ENCODE measurements at places on chromosomes 7 and 10.

DNA sequence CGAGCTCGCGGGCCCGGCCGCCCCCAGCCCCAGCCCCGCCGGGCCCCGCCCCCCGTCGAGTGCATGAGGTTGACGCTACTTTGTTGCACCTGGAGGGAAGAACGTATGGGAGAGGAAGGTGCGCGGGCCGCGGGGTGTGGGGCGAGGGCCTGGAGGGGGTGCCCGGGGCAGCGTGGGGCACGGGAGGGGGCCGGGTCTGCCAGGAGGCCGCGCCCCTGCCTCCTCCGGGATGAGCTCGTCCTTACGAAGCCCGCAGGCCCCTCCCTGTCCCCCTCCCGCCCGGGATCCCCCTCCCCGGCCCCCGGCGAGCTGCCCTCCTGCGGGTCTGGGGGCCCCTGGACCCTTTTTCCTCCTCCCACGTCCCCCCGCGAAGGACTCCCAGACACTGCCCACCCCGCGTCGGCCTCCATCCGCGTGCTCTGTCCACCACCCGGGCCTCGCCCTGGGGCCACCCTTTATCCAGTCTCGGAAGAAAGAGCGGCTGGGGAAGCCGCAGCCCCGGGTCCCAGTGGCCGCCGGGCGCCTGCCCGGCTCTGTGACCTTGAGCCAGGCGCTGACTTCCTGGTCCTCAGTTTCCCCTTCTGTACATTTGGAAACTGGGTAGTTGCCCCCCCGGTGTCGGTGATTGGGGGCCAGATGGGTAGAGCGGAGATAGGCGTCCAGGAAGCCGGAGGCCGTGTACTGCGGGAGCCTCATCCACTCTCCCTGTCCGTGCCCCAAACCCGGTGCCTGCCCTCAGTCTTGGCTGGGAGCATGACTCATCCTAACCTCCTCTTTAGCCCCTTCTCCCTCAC is 521 bp downstream of the LIMK1 start:
- peak; percentile 72 for DNase-seq

DNA sequence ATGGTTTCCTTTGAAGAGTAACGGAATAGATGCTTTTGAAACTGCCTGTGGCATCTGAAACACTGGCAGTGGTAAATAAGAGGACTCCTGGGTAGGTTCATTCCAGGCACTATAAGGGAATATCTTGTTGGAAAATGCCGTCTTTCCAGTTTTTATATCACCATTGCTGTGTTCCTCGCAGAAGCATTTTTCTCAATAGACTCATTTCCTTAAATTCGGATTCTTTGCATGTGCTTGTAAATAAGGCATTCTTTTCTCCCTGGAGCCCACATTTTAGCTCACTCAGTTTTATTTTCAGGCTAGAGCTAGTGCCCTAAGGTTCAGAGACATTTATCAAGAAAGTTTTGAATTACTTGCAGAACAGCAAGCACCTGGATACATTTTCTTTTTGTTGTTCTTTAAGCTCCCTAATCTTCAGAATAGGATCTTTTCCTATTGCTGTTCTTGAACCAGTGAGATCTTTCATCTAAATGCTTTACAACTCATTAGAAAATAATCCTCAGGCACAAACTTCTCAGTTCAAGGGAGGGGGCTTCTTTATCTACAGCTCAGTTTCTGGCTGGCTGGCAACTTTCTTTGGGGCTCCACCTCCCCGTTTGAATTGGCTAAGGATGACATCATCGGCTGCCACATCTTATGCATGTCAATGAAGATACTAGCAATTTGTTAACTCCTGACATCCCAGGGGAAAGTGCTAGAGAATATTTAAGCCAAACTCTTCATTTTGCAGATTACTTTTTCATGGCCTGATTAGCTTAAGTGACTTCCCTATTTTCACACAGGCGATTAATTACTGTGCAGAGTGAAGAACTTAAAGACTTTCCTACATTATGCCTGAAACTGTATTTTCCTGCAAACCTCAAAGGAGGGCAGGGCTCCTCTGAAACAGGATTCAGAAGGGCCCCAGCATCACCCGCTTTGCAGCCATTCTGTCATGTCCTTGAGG is 133.7 kb upstream of the RSU1 start:
- DNase-seq: no peak

DNA sequence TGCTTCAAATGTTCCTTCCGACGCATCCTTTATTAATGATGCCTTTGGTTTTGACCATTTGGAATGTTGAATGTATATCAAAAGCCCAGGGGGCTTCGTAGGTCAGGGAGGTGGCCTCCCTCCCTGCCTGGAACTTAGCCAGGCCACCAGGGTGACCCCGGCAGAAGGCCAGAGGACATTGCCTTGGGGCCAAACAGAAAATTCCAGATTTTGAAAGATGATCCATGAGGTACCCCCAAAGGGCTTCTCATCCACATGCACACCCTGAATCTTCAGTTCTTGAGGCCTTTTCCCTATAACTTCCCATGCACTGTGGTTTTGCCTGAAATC is 171.7 kb downstream of the ADAM12 start:
- no peak for DNase-seq

DNA sequence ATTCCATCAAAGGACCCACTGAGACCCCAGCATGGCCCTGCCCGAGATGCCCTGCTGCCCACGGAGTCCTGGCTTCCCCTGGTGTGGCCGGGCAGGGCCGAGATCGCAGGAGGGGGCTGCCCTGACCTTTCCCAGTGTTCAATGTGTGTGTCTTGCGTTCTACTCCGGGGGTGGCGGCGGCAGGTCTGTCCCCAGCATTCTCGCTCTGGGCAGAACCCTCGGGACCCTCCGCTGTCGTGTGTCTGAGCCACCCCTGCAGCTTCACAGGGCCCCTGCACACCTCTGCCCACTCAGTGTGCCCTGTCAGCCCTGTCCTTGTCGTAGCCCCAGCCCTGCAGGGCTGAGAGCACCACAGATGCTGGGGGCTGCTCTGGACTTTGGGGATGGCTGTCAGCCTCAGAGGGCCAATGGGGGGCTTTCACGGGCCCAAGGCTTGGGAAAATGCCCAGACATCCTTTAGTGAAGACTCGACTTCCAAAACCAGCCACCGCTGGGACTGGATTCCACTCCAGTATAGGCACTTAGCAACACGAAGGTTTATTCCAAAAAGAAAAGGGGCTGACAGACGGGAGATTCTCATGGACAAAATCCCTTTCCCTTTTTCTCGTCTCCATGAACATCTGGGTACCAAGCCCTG is 30.0 kb upstream of the KNDC1 start:
- DNase-seq: peak; percentile 51

DNA sequence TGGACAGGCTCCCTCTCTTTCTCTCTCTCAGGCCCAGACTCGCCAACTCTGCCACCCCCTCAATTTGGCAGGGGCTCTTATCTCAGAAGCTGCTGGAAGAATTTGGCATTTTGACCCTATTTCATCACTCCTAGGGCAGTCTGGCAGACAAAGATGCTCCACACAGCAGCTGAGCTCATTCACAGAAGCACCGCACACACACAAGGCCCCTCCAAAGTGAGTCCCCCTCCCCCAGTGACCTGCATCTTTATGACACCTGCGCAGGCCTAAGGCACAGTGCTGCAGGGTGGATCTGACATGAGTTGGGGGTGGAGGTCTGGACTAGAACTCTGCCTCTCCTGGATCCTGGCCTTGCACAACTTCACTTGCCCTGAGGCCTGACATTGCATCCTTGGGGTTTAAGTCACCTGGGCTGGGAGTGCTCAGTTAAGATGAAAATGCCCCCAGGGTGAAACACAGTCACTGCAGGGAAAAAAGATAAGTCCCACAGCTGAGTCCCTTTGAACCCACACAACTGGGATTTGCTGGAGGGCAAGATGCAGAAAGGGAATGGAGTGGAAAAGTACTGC is 41.1 kb upstream of the DUSP5 start:
- no peak for DNase-seq

DNA sequence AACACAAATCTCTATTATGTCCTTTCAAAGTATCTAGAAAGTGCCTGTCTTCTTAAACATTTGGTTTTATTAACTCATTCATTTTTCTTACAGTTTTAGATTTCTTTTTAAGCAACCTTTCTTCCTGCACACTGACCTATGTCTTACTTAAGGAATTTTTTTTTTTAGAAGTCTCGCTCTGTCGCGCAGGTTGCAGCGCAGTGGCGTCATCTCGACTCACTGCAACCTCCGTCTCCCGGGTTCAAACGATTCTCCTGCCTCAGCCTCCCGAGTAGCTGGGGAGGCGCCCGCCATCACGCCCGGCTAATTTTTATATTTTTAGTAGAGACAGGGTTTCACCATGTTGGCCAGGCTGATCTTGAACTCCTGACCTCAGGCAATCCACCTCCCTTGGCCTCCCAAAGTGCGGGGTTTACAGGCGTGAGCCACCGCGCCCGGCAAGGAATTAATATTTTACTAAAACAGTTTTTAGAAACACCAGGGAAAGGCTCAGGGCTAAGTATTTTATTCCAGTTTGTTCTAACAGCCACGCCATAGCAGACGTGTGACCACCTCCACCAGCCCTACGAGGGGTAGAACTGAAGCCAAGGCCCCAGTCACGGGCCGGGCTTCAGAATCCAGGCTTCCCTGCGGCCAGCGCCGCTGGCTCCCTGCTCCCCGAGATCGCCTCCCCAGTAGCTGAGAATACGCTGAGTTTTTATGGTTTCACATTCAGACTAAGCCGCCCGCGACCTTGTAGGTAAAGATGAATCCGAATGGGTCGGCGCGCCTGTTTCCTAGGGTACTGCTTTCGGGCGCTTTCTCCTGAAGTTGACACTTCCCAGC is 941 bp upstream of the LUC7L2 start:
- no peak for DNase-seq

DNA sequence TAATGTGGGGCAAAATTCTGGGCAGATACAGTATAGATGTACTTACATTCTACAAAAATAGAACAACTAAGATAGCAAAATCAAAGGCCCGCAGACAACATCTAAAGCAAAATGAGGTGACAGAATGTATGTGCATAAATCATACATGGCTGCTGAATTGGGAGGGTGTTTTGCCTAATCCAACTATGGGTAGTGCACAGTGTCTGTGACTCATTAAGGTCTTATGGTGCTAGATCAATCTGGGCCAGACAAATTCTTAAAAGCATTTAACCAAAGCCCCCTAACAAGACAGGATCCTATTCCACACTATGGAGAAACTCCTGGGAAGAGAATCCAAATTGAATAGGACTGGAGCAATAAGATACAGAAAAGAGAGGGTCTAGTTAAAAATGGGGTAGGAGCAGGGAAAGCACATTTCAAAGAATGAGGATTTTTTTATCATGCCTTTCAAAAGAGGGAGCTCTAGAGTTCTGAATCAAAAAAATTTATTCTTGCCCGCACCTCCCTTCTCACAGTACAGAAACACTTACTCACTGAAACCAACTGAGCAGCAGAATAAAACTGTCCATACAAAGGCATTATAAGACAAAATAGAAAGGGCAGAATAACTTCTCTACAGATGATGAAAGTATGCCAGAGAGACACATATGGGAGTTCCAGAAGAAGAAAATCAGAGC is 181.3 kb downstream of the RNLS start:
- DNase-seq: no peak

DNA sequence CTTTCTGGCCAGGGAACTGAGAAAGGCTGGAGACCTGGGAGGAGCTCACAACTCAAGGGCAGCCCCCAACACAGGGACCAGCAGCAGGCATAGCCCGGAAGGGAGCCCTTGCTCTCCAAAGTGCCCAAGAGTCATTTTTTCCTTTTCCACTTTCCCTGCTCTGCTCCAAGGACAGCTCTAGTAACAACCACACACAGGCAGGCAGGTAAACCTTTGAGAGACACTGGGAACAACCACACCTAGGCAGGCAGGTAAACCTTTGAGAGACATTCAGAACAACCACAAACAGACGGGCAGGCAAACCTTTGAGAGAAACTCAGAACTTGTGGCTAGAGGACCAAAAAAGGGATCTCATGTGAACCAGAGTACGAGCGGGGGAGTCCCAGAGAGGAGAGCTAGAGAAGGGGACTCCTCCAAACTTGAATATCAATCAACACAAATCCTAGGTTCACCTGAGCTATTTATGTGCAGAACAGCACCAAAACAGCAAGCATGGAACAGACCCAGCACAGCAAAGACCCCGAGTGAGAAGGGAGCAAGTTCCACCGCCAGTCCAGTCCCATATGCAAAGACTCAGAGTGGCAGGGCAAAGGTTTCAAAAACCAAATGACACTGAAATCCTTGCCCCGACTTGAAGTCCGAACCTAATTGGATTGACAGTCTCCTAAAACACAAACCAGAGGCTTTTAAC is 33.6 kb upstream of the GUSB start:
- DNase-seq: no peak

- no peak for DNase-seq
Measured at GRCh38 chr7:55641273-55641691, 69.0 kb upstream of the VOPP1 start.

DNA sequence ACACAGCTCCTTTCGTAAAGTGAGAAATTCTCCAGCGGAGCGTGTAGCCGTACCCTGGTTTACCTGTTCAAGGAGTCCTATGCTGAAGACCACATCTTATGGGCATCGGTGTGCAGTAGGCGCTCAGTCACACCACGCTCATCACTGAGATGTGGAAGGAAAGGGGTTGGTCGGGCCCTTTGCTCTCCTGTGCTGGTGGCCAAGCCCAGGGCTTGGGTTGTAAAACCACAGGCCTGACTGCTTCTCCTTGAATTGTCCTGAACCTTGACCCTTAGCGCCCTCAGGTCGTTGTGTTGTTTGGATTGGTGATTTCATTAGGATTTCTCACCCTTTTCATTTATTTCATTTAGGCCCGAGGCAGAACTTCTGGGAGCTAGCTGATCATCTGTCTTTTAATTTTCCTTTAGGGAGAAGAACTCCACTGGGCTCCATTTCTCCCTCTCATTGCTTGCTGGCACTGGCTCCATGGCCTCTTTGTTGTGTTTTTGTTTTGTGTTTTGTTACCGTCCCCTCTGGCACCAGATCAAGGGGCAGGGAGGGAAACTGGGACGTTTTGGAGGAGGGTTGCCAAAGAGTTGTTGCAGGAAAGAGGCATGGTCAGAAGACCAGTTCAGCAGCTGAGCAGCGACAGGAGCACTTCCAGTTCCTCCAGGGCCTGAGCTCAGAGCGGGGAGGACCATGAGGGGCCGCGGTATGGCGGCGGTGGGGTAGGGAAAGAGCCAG is 511.4 kb upstream of the GALNT17 start:
- DNase-seq: no peak
